T-helper 2 cell (primary cell): ENCODE measurements at places on chromosomes 7 and 10.

DNA sequence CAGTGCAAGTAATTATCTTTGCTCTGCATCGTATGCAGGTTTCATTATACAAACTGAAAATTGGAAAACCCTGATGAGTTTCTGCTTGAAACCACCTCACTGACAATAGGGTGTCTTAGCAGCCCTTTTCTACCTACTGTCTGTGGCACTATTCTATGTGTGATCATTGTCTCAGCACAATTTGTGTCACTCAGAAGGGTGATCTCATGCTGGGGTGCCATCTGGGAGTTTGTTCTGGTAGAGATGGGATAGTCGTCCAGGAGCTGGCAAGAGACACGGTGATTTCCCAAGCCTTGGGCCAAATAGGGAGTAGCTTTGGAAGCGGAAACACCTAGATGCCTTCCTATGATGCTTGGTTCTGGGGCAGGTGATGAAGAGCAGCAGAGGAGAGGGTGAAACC, 186.3 kb downstream of the FRMD4A start:
- no peak for DNase-seq

GRCh38 chr7:148916186-148916585, 32.1 kb upstream of the EZH2 start:
- DNase-seq: no peak

GRCh38 chr7:155322530-155322929, 24.9 kb downstream of the INSIG1 start:
- DNase-seq: no peak

DNA sequence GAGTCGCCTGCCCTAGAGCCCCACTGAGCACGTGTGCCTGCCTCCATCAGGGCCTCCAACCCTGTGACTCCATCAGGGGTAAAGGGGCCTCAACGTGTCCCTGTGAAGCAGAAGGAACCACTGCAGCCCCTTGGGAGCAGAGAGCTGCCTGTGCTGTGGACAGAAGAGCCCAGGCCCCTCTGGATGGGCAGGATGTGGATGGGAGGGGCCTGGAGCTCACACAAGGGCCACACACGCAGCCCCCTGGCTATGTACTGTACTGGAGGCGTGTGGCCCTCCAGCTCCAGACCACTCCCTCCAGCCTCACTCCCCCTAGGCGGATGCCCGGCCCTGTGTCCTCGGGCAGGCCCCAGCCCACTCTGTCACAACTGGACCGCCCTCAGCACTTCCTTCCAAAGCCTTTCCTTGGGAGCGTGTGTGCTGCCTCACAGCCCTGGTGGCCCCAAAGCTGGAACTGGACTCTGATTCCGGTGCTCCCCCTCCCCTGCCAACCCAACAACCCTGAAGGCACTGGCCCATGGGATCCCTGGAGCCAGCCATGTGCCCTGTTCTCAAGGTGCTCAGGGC, 238.0 kb downstream of the TCERG1L start:
- DNase-seq: no peak

GRCh38 chr7:122803851-122804250, 82.4 kb downstream of the CADPS2 start:
- DNase-seq: no peak

- no peak for DNase-seq
Measured at GRCh38 chr7:139441961-139442360, 41.5 kb downstream of the KLRG2 start.

DNA sequence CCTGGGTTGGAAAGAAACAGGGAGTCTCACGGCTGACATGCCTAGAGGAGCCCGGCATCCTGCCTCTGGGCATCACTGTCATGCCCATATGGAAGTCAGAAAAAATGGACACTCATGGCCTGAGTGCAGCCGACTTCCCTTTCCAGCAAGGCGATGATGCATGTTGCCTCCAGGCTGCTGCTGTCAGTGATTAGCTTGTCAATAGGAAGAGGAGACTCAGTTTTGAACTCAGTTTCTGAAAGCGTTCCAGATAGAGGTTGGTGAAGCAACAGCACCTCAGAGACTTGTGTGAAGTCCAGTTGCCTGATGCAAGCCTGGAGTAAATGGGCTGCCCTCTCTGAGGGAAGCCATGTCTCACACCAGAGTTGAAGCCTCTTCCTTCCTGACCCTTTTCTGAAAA, 148.4 kb downstream of the TPST1 start:
- no peak for DNase-seq
